GM06990 (cell line): ENCODE measurements at places on chromosomes 12 and 14.

DNA sequence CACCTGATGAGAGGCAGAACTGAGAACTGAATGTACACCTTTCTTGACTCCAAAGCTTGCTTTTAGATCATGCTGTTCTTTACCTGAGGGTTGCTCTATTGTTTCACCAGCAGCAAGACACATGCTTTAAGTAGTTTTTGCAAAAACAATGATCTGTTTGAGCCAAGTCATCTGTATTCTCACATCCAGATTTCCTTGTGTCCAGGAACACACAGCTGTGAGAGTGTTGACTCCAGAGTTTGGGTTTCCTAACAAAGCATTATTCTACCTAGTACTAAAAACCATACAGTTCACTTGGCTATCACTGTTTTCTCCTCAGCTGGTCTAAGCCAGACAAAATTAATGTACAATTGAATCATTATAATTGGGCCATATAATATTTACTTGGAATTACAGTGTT, 120.4 kb downstream of the STAB2 start:
- no peak for DNase-seq

GRCh38 chr14:74083784-74084276, 423 bp downstream of the ALDH6A1 start:
- DNase-seq: no peak

DNA sequence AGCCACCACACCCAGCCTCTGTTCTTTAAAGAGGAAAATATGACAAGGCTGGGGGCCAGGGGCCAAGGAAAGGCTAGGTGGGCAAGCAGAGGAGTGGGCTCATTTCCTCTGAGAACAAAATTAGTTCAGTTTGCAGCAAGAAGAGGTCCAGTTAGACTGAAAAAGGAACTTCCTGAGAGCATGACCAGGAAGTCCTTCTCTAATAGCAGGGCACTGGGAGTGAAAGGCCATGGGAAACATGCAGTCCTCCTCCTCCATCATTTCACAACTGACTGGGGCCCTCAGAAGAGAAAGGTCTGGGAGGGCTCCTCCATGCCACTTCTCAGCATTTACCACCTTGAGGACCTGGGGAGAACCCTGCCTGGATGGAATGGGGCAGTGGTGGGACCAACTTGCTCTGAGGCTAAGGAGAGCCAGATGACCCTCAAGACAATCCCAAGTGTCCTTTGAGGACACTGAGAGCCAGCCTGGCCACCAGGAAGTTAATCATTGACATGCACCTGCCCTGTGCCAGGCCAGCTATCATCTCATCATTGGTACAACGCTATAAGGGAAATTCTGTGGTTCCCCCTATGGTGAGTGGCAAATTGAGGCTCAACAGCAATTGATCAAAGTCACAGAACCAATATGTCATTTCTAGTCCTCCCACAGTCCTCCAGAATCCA, 2.0 kb downstream of the AQP2 start:
- no peak for DNase-seq

GRCh38 chr14:104103446-104104075, 18.1 kb downstream of the ASPG start:
- DNase-seq: no peak

- DNase-seq: no peak
These were observed 689.6 kb upstream of the FOXG1 start for GRCh38 chr14:28077021-28077420.

DNA sequence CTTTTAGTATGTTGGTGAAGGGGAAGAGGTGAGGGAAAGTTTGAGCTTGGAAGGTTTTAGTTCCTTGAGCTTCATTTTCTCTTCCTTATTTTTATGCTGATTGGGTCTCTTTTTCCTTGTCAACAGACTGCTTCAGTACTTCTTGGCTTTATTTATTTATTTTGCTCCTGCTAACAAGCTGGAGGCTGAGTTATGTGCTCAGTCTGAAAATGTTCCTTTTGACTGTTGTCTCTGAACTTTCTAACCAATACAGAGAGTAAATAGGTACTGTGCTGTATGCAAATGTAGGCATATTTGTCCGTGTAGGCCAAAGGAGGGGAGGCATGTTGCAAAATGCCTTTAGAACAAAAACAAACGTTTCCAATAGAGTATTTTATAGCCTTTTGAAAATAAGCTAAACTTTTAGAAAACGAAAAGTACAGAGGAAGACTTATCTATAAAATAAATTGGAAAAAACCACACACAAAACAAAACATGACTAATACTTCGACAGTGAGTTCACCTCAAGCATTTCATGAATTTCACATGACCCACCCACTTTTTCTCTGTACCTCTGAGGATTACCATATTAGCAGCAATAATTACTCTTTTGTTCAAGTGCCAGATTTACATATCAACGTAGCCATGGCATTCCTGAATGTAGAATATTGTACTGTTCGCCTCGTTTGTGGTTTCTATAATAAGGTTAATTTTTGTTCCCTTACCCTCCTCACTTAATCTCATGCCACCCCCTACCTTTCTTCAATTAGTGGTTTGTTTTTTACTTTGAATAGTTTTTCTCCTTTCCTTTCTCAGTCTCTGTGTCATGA, 4.7 kb upstream of the CREBL2 start:
- peak; percentile 34 for DNase-seq

DNA sequence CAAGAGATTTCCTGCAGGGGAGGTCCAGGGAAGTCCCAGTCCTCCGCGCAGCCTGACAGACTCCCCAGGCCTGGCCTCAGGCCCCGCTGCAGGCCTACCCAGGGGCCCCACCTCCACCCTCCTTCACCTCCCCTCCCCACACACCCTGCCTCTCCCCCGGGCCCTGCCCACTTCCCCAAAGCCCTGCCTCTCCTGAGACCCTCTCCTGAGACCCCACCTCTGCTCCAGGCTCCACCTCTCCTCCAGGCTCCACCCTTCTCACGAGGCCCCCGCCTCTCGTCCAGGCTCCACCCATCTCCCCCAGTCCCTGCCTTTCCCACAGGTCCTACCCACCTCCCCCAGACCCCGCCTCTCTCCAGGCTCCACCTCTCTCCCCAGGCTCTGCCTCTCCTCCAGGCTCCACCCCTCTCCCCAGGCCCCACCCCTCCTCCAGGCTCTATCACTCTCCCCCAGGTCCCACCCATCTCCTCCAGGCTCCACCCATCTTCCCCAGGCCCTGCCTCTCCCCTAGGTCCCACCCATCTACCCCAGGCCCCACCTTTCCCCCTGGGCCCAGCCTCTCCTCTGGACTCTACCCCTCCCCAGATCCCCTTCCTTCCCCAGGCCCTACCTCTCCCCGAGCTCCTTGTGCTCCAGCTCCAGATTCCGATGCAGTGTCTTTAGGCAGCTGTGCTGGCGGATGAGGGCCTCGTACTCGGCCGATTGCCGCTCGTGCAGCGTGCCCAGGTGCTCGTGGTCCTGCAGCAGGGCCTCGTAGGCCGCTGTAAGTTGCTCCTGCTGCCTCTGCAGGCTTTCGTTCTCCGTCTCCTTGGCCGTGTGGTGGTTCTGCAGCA, 58.8 kb upstream of the GPR68 start:
- peak; percentile 66 for DNase-seq

GRCh38 chr14:72715850-72716228, 178.1 kb downstream of the DPF3 start:
- DNase-seq: peak; percentile 21

DNA sequence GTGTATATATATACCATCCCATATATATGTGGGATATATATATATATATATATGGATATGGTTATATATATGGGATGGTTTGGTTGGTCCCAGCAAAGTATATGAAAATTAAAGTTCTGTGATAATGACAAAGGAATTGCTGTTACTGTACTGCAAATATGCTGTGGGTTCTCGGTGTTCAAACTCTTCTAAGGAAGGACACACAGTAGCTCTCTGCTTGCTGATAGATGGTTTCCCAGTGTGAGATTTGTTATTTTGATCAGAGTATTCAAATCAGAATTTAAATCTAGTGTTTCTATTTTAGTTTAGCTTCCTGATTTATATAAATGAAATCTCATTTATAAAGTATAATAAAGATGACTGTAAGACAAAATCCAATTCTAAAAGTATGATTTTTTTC, 19.7 kb downstream of the SLC35E3 start:
- no peak for DNase-seq

DNA sequence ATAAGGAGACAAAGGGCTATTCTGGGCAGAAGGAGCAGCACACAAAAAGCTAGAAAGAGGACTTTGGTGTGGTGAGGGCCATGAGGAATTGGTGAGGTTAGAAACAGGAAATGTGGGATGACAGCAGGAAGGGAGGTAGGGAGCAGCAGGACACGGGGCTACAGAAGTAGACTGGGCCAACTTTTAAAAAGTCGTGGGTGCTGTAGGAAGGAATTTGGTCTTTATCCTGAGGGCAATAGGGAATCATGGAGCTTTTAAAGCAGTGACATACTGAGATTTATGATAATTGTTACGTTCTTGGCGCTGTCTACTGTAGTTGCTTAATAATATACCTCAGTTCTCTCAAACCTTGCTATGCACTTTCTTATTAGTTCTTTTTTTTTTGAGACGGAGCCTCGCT, 8.2 kb upstream of the CHURC1 start:
- no peak for DNase-seq

DNA sequence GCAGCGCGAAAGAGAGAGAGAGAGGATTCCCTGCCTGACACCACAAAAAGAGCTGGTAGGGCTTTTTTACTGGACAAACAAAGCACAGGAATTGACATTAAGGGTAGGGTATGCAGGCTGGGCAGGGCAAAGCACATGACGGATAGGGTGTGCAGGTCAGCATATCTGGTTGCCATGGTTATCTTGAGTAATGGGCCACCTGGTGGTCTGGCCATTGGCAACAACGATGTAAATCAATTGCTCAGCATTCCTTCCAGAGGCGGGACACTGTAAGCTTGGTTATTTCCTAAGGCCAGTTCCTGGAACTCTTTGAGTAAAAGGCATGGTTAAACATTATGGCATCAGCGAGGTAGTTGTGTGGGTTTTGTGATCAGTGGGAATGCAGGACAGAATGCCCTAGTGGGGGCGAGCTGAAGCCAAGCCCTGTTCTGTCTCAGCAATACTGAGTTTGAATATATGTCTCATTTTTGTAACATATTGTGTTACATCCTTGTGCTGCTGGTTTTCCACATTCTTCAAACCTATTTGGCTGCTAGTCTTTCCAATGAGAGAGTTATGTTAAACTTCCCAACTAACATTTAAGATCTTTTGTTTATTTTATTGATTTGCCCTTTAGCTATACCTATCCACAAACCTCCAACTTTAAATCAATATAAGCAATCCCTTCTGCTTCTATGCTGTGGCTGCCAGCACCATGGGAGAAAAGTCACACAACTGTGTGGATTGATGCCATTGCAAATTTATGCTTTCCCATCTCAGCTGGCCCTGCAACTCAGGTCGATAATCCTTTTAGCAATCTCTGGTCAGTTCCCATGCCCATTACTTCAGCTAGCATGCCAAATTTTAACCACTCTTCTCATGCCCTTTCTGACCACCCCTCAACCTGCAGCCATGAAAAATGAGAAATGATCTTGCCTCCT, 396.7 kb upstream of the PDE3A start:
- no peak for DNase-seq

GRCh38 chr14:35553808-35554207, 19.8 kb downstream of the INSM2 start:
- no peak for DNase-seq

GRCh38 chr12:93419388-93420034, 22.2 kb downstream of the UBE2N start:
- peak; percentile 33 for DNase-seq

DNA sequence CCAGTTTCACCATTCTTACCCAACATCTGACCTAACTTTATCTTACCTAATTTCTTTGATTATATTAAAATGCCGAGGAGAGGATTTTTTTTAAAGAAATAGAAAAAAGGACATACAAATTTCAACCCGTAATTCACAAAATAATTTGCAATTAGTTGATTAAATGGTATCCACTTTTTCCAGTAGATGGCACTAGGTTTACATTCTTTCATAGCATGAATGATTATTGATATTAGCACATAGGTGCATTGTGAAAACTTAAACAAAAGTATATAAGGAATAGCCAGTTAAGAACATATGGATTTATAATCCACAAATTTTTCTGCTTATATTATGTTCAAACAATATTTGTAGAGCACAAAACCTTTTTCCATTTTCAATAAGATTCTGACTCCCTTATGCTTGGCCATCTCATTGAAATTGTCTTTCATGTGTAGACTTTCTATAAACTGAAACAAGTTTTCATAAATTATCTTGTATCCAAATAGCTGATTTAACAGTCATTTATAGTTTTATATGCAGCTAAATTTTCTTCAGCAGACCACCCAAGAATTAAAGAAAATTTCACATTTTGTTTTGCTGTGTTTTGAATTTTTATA, 35.3 kb downstream of the MSRB3 start:
- DNase-seq: no peak

GRCh38 chr14:80867091-80867490, 74.4 kb downstream of the CEP128 start:
- DNase-seq: no peak

- no peak for DNase-seq
These were observed 111.0 kb upstream of the PZP start for GRCh38 chr12:9319044-9319841.

GRCh38 chr14:57871459-57872080, 5.7 kb upstream of the SLC35F4 start:
- no peak for DNase-seq

- no peak for DNase-seq
These were observed 8.8 kb upstream of the GNPTAB start for GRCh38 chr12:101839324-101840283.

DNA sequence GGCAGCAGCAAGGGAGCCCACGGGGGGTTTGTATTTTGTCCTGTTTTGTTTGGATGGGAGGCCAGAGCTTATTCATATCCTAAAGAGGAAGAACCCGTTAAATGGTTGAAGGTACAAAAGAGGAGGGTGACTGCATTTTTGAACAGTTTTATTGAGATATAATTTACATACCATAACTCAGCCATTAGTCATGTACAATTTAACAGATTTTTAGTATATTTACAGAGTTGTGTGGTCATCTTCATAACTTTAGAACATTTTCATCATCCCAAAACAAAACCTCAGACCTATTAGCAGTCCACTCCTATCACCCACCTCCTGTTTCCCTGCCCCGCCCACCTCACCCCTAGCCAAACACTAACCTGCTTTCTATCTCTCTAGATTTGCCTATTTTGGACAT, 12.6 kb downstream of the NRDE2 start:
- no peak for DNase-seq

GRCh38 chr12:47067176-47067575, 12.2 kb upstream of the PCED1B start:
- no peak for DNase-seq

- no peak for DNase-seq
These were observed 18.7 kb downstream of the A2ML1 start for GRCh38 chr12:8840938-8841633.

DNA sequence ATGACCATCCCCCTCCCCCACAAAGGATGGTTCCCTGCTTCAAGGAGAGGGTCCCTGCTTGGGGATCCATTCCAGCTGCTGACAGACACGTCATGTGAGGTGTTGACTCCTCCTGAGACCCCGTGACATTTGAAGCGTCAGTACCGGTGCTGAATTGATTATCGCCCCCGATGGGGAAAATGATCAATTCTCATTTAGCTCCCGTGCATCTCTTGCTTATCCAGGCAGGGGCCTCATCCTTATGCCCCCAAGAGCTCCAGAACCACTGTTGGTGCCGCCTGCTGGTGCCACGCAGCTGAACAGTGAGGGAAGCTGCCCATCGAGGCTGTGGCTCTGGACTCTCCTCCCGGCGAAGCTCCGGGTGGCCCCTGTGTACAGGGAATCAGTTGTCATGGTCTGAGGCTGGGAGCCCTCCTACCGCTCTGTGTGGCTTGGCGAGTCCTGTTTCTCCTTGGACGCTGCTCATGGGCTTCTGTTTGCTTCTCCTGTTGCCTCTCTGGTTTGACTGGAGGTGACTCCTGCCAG, 4.6 kb downstream of the KIF26A start:
- no peak for DNase-seq

GRCh38 chr14:36582011-36582873, at the start of gene NKX2-8:
TSS of gene NKX2-8 (minus strand) at chr14:36582614. CDS start at chr14:36582389, 225 bp downstream.
- DNase-seq: no peak

GRCh38 chr14:91573528-91573893, 63.4 kb upstream of the PPP4R3A start:
- no peak for DNase-seq
